ENCODE measurements at places on chromosomes 16 and 17.
A peak's percentile ranks its signal among the peaks of the same experiment; 100 is the strongest.

DNA sequence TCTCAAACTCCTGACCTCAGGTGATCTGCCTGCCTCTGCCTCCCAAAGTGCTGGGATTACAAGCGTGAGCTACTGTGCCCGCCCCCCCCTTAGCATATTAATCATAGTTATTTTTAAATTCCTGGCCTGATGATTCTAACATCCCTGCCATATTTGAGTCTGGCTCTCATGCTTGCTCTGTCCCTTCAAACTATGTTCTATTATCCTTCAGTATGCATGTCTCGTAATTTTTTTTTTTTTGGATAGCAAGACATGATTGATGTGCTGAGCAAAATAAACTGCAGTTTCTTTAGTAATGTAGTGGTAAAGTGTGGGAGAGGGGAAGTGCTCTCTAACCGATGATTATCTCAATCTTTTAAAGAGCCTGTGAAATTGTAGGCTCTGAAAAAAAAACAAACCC lies 34.3 kb upstream of the TMEM92 start:
- no peak for DNase-seq

DNA sequence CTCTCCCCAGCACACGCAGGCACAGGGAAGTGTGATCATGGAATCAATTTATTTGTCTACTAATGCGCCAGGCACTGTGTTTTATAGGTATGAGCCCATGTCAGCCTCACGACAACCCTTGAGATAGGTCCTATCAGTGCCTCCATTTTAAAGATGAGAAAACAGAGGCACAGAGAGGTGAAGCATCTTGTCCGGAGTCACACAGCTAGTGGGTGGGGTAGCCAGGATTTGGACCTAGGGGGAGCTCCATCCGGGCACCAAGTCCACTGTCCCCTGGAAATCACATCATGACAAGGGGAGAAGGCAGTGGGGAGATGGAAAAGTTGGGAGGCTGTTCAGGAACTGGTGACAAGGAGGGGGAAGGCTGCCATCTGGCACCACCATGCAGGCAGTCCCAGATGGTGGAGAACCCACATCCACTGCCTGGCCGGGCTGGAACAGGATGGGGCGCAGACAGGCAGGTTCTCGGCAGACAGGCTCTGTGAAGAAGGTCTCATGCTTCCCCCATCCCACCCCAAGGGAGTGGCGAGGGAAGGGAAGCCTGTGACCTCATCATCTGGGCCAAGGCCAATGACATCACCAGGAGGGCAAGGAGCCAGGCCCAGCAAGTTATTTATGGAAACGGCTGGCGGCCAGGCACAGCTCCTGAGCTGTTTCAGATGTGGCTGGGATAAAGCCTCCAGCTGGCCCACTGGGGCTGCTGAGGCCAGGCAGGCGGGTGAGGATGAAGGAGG lies 126.0 kb upstream of the SDK2 start:
- DNase-seq = no peak

DNA sequence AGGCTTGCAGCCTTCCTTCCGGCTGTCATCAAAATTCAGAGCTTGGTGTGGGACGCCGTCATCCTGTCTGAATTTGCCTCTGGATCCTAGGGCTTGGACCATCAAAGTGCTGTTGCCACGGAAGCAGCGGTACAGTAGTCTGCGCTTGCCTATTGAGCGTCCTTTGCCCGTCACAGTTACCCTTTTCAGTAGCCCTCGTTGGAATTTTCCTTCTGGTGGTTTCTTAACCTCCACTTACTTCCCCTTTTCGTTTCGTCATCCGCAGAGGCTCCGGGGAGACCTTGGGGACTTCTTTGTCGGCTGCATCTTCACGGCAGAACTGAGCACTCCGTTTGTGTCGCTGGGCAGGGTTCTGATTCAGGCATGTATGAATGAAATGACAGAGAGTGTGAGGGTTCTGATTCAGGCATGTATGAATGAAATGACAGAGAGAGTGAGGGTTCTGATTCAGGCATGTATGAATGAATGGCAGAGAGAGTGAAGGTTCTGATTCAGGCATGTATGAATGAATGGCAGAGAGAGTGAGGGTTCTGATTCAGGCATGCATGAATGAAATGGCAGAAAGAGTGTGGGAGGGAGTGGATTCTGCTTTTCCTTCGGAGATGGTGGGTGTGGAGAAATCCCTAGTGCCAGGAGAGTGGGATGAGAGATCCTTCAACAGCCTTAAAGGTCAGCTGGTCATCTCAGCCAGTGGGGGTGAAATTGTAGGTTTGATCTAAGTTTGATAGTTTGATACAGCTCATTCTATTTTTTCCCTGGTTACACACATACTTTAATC lies 8.0 kb downstream of the TLCD3A start:
- DNase-seq = peak; percentile 11

GRCh38 chr17:65122836-65123756 lies 14.1 kb upstream of the RGS9 start:
- peak; percentile 82 for DNase-seq

GRCh38 chr16:70688246-70688742 lies 2.4 kb upstream of the MTSS2 start:
- no peak for DNase-seq

DNA sequence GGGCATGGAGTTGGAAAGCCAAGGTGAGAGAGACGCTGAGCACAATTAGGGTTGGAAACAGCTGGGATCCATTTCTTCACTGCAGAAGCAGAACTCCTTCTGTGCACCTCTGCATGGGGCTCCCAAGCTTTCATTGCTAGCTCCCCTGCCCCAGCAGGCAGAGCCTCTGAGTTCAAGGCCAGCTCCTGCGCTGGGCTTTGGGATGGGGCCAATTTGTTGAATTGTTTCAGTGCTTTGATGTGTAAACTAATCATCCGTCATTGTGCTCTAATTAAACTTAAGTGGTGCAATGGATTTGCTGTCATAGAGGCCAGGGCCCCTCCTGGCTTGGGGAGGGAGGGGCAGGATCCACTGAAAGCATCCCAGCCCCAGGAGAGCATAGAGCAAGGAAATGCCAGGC lies 13.5 kb upstream of the LYRM9 start:
- no peak for DNase-seq

DNA sequence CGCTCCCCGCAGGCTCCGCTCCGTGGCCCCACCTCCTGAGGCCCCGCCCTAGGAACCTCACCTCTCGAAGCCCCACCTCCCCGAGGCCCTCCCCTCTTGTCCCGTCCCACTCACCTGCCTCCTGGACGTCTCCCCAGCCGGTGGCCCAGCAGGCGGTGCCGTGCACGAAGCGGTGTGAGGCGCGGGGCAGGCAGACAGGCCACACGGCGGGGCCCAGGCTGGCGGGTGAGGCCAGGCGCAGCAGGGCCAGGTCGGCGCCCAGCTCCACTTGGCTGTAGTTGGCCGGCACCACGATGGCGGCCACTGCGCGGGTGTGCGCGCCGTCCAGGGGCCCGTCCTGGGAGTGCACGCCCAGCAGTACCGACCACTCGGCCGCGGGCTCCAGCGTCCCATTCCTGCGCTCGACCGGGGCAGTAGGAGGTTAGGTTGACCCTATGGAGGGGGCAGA lies 1.6 kb downstream of the PRSS36 start:
- DNase-seq = no peak
